ENCODE measurements at places on chromosomes 3 and 15. TPM values are rescaled to one million over a fixed set of nuclear protein-coding genes. Genes with fewer than 3 reads are reported as not detected.
A peak's percentile ranks its signal among the peaks of the same experiment; 100 is the strongest.

Gene C3orf52
- 16.6 TPM for total RNA-seq

DNA sequence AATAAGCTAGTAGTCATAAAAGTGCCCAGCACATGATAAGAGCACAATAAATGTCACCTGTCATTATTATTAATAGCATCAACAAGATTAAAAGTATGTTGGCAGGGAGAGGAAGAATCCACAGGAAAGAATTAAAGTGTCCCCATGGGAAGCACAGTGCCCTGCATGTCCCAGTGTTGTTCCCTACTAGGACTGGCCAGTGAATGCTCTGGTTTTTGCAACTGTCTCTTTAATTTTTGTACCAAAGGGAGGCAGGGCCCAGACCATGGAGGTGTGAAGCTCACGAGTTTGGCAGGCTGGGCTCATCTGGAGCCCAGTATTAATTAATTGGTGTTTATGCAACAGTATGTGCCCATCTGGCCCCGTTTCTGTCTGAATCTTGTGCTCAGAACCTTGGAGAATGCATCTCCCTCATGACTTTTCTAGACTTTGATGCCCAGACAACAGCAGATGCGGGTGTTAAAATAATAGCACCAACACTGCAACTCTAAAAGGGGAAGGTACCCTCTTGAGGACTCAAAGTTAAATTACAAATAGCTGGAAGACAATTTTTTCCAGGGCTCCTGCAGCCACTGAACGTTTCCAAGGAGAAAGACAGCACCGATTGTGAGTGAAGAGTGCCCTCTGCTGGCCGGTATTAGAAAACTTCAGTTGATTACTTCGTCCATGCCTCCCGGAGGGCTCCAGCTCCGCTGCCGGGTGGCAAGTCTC is 71.9 kb upstream of the SPATA12 start:
- H3K27ac ChIP-seq: no peak overlapping the region
- H3K4me1 ChIP-seq: peaks cover 10% of the 10 kb centered on the region
- peak; percentile 94 for DNase-seq
- H3K36me3 ChIP-seq: no peaks in the 10 kb centered on the region
- H3K4me3 ChIP-seq: no peak overlapping the region

Gene PP2D1
- not detected for total RNA-seq

GRCh38 chr15:47983533-47983932 is 137.3 kb upstream of the SLC24A5 start:
- no peak for DNase-seq
- no peaks in the 10 kb centered on the region for H3K27me3 ChIP-seq
- no peak overlapping the region for H3K27ac ChIP-seq
- no peak overlapping the region for H3K4me3 ChIP-seq

GRCh38 chr3:13072600-13073325 is 466 bp downstream of the IQSEC1 start:
- DNase-seq: peak; percentile 60
- peak overlapping the region; percentile 57 for H3K4me3 ChIP-seq
- H3K27ac ChIP-seq: no peak overlapping the region
- H3K4me1 ChIP-seq: peaks cover 4% of the 10 kb centered on the region
- peaks cover 27% of the 10 kb centered on the region for H3K27me3 ChIP-seq
- H3K36me3 ChIP-seq: no peaks in the 10 kb centered on the region

DNA sequence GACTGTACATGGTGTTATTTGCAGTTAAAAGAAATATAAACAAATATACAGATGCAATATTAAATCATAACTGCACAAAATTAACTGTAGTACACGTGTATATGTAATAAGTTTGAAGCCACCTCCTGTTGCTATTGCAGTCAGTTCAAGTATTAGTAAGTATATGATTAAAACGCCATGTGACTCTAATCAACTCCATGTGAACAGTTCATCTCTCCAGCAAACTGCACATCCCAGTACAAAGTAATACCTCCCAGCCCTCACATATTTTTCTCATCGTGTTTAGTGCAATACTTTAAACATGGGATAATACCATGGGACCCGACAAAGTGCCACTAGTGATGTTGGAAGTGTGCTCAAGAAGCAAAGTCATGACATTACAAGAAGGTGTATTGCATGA is 34.6 kb downstream of the PDCD10 start:
- no peaks in the 10 kb centered on the region for H3K27me3 ChIP-seq
- H3K4me3 ChIP-seq: no peak overlapping the region
- H3K36me3 ChIP-seq: peaks cover 6% of the 10 kb centered on the region
- no peaks in the 10 kb centered on the region for H3K4me1 ChIP-seq

GRCh38 chr15:63458026-63458425 is 46.4 kb upstream of the USP3 start:
- peaks cover 9% of the 10 kb centered on the region for H3K27me3 ChIP-seq
- no peak for DNase-seq

Data from GM23338 (cell line).